ENCODE measurements at places on chromosomes 7 and 10.
A peak's percentile ranks its signal among the peaks of the same experiment; 100 is the strongest.

DNA sequence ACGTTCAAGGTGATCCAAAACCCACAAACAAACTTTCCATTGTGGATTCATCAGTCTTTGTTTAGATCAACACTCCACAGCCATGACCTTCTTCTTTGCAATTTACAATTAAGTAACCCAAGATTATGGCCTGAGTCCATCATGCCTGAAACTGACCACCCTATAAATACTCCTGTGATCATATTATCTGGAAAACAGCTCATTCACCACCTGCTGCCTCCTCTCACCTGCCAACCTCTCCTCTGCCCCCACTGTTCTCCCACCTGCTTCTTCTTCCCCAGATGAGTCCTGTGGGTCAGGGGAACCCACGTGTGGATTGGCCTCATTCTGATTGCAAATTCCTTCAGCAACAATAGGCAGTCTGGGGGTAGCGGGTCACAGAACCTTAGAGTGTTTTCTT, 81.4 kb downstream of the ABLIM1 start:
- no peak for DNase-seq

- DNase-seq, result no peak
These were observed 48.8 kb upstream of the RASGEF1A start for GRCh38 chr10:43315535-43316207.

DNA sequence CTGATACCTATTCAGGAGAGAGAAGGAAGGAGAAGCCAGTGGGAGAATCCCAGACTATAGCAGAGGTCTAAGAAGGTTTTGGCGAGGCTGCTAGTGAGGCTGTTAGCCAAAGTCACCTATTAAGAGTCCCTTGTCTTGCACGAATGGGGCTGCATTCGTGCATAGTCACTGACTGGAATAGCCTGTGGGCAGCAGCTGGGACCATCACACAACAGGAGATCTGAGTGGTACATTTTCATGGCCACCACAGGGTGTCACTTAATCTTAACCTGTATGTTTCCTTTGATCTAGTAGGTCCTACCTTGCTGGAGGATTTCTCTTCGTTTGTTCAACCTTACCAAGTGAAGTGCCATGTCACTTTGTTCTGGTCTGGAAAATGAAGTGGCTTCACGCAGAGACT, 319.9 kb downstream of the BMPER start:
- DNase-seq, result no peak

GRCh38 chr10:51321980-51322379, 247.7 kb downstream of the PRKG1 start:
- no peak for DNase-seq

GRCh38 chr10:100216006-100216405, 13.4 kb downstream of the CHUK start:
- DNase-seq, result no peak

DNA sequence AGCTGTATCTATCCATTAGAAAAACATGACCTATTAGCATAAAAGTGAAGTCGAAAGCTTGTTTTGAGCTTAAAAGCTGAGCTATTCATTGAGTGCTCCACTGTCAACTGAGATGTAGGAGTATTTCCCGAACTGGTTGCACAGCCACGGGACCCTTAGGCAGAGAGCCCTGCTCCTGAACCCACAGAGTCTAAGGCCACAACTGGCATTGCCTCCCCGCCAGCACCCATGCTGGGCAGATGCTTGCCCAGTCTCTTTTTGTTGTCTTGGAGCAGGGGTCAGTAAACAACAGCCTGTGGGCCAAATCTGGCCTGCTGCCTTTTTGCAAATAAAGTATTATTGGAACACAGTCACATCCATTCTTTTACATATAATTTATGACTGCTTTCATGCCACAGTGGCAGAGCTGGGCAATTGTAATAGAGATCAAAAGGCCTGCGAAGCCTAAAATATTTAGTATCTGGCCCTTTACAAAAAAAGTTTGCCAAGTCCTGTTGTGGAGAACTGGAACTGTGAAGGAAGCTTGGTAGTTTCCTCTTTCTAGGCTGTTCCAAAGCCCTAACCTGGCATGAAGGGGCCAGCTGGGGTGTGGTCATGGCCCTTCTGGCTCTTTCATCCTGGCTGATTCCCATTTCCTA, 58.4 kb upstream of the WAPL start:
- DNase-seq, result no peak

DNA sequence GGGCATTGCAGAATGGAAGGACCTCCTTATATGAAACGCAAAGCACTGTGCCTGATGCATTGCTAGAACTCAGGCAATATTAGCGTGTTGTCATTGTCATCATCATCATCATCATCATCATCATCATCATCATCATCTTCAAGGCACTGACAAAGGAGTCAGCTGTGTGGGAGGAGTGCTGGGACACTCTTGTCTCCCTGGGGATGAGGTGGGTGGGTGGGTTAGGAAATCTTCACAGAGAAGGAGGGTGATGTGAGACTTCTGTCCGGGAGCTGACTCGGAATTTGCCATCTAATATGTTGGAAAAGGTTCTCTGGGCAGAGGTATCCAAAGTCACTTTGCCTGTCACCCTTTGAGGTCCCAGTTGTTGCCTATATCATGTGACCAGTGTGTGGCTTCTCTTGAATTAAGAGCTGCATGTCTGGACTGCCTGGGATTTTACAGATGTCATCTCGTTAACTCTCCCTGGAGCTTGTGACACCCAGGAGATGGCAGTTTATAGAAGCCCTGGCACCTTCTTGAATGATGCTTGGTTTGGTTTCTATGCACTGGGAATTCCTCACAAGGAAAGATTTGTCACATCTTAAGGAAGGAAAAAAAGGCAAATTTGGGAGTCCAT, 7.1 kb downstream of the HTRA1 start:
- DNase-seq, result no peak

- no peak for DNase-seq
These were observed 78.4 kb upstream of the ELMO1 start for GRCh38 chr7:37527109-37527508.

DNA sequence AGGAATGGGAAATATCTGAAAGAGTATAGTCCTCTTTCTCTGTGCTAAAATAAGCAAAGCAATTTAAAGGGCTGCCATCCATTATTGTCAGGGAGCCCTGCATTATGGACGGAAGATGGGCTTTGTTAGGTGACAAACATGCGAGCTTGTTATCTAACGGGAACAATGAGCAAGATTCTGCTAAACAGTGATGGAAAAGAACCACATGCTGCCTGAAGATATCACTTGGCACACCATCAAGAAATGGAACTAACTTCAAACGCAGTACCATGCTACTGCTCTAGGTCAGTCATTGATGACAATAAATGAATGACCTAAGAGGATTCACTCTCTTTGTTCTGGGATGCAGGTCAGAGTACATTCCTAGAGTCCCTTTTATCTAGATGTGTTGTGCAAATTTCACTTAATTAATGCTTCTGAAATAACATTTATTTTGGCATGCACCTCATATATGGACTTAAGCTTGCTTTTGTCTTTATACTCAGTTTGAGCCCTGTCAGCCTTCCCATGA, 175.7 kb upstream of the PTN start:
- DNase-seq, result no peak

DNA sequence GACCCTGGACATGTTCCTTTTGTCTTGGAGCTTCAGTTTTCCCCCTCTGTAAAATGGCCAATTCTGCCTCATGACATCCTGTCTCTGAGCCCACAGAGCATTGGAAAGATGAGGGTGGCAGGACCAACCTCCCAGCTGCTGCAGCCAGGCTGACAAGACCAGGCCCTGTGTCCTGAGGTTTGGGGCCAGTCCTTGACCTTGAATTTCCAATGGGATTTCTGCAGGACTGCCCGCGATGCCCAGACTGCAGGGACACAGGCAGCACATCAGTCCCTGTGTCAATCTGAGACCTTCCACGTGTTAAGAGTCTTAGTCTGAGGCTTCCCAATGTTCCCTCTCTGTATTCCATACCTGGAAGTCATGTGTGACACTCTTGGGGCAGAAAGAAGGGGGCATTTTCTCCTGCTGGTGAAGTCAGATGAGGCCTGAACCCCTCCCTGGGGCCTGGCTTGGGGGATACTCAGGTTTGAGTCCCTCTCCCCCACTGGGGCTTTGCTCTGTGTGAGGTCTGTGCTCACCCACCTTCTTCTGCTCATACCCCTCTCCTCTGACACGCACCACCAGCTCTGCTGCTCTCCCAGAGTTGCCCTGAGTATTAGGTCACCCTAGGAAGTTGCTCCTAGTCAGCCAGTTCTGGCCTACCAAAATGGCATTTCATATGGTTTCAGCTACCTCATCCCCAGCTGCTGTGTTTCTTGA, 79.2 kb downstream of the ADCY1 start:
- DNase-seq, result no peak

DNA sequence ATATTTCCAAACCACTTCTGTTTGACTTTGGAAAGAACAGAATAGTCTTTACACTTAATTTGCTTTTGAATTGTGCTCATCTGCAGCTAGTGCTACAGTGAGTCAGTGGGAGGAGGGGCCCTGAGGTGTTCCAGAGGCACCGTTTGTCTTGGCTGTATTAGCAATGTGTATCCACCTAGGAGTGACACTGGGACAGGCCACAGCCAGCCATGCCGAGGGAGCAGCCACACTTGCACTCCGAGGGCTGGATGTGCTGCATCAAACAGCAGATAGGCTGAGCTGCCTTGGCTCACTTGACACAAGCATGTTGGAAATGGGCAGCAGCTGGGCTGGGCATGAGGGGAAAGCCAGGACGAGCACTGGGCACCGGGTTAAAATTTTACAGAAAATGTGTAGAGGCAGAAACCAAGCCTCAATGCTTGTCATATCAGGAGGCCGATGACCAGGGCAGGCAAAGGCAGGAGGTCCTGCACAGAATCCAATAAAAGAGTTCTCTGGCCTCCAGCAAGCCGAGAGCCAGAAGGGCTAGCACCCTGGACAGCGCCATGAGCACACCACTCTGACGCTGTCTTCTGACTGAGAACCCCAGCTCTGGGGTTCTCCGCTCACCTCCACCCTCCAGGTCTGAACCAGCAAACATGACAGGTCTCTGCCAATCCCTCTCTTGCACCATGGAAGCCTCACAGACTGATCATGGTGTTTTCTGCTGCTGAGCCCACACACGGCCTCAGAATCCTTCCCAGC, 163.3 kb downstream of the GRID1 start:
- DNase-seq, result peak; percentile 6

DNA sequence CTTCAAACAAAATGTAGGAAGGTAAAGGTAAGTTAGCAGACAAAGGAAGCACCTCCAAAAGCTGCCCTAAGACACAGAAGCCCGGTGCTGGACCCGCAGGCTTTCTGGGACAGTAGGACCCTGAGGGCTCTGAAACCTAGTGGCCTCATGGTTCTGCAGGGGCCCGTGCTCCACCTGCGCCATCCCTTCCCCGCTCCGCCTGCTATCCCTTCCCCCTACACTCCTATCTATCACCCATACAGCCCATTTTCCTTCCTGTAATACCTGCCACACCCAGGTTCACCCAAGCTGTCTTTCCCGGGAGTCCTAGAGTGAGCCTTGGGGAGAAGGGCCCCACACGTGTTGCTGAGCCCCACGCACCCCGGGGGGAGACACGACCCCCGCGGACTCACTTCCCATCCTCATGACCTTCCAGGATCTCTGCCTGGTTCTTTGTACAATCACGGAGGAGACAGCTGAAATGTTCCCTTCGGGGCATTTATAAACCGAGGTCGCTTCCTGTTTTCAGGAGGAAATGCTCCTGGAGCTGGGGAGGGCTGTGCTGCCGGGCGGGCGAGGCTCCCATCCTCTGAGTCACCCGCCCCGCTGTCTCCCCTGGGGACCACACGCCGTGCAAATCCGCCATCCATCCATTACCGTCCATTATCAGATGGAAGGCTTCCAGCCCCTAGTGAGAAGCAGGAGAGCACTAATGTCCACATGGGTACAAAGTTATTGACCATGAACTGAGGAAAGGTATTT, 251.7 kb upstream of the PITRM1 start:
- peak; percentile 89 for DNase-seq

DNA sequence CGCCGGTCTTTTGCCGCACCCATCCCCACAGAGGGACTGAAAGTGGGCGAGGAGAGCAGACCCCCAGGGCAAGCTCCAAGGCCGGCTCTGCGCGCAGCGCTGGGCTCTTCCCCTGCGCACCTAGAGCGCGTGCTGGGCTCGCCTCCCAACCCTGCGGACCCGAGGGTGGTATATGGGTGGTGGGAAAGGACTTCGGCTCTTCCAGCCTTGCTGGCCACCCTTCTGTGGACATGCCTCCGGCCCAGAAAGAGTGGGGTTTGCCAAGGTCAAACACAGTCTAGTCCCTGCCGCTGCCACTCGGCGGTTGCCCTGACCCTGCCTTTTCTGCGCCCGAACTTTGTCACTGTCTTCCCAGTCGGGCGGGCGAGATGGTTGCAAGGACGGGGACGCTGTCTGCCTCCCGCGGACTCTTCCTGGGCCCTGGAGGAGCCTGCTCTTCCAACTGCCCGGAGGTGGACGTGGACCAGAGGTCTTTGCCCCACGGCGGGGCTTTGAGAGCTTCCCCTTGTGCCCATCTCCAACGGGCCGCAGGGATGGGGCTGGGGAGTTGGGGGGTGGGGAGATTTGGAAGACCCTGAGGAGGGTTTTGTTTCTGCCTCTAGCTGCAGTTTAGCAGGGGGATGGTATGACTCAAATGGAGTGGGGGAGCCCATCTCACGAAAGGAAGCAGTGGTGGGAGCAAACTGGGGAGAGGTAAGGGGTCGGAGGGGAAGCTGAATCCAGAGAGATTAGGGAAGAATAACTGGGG, 1.5 kb downstream of the ADCY1 start:
- DNase-seq, result no peak

DNA sequence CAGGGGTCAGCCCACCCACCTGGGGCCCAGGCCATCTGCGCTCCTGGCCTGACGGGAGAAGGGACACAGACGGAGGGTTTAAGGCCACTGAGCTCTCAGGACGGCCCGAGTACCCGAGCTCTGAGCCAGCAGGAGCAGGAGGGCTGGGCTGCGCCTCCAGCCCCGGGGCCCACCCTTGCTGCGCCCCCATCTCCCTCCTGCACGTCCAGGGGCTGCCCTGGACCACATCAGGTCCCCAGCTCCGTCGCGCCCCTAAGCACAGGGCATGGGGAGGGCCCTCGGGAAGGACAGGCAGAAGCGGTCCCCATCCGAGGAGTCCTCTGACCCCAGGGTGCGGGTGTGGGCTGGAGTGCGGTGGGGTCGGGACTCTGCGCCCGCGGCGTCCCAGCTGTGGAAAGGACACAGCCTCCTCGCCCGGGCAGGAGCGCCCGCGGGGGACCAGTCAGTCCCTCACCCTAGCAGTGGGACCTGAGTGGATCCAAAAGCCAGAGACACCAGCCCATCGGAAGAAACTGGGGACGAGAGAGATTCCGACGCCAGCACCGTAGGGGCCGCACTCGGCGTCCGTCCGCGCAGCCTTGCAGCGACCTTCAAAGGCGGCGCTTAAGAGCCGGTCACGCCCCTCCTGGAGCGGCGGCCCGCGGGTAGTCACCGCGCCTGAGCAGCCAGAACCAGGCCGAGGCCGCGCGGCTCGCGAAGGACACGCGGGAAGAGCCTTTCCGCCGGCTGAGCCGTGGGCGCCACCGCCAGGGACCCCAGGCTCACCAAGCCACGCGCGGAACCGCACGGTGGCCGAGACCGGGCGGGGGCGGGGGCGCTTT, 15.9 kb downstream of the CAMK2B start:
- peak; percentile 47 for DNase-seq

DNA sequence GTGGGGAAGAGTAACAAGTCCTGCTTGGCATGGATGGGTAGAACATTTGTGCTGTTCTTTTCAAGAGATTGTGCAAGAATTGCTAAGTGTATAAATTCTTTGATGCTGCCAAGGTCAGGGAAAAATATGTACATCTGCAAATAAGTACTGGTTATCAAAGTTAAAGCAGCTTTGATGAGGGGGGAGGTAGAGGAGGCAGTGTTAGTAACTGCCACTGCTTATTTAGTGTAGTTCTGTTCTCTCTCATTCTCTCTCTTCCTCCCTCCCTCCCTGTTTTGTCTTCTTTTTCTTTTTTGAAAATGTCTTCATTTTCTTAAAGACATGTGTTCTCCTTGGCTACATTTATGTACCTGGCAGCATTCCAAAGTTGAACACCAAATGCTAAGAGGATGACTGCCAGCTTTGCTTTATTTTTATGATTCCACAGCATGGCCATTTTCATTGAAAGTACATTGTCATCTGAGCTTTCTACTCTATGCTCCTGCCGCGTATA, 18.6 kb downstream of the CACNB2 start:
- DNase-seq, result no peak

All from ELR (cell line).